ENCODE measurements at places on chromosomes 16 and 17.

- no peak for DNase-seq
These were observed 7.7 kb downstream of the HAPSTR1 start for GRCh38 chr16:9099131-9099625.

DNA sequence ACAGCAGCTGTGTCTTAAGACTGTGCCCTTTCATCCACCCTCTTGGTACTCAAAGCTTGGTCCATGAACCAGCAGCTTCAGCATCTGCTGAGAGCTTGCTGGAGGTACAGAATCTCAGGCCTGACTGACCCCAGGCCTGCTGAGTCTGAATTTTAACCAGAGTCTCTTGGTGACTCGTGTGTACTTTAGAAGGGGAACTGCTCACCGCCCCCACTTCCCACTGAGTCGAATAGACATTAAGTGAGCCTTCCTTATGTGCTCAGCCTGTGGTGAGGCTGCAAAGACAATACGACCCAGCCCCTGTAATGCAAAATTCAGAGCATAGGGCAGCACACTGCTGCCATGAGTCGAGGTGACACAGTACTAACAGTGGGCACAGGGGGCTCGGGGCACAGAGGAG is 662.8 kb downstream of the WWOX start:
- DNase-seq = no peak

DNA sequence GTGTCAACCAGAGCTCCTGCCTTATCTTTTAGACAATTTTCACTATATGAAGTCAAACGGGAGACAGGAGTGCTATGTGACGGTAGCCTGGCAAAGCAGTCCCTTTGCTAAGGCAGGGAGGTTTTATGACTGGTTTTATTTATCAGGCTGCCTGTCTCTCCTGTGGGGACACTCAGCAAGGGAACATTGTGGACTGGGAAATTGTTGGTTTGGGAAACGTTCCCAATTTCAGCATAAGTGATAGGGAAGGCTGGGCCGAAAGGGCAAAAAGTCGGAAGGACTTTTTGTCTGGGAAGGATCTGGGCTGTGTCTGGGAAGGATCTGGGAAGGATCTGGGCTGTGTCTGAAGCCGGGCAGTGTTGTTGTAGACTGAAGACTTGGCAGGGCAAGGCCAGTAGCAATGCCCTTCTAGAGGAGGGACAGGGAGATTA is 211.2 kb downstream of the PARN start:
- DNase-seq = no peak

DNA sequence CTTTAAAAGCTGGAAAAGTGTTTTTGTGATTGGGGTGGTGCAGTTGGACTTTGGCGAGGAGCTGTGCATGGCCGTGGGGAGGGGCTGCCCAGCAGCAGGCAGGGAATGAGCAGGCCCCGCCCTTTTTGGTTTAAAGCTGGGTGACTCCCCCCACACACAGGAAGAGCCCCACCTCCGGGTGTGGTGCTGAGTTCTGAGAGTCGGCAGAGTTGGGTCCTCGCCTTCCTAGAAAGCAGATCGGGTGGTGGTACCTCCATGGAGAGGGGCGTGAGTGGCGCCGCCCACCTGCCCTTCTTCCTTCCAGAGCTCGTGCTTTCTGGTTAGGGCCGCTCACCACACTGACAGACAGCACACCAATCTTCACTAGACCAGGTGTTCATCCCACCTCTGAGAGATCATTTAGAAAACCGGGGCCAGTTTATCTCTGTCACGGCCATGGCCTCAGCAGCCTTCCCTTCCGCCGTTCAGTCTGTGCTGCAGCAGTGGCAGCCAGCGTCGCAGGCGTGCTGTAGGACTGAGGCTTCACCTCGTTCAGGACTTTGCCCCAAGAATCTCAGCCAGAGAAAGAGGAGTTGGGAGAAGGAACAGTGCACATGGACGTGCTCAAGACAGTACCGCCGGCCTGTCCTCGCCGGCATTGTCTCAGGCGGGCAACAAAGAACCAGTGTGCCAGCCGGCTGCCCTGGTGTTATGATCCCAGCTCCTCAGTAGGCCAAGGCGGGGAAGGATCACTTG is 144.0 kb upstream of the CHMP6 start:
- no peak for DNase-seq

DNA sequence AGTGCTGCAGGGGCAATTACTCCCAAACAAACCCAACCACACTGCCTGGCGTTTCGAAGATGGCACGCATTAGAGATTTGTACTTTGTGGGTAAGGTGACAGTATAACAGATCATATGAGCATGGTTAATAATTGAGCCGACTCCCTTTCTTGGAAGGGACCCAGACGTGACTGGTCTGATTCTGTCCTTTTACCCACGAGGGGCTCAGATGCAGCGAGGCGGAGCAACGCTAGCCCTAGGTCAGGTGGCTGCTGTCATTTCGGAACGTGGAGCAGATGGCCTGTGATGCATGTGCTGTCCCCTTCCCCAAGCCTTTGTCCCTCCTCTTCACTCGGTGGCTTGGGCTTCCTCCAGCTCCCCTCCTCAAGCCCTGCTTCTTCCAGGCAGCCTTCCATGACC is 84.2 kb downstream of the SNX29 start:
- DNase-seq = no peak

- DNase-seq = no peak
These were observed 62.0 kb downstream of the IL21R start for GRCh38 chr16:27463741-27464591.

- no peak for DNase-seq
These were observed 3.1 kb upstream of the MMP2 start for GRCh38 chr16:55475919-55476318.

DNA sequence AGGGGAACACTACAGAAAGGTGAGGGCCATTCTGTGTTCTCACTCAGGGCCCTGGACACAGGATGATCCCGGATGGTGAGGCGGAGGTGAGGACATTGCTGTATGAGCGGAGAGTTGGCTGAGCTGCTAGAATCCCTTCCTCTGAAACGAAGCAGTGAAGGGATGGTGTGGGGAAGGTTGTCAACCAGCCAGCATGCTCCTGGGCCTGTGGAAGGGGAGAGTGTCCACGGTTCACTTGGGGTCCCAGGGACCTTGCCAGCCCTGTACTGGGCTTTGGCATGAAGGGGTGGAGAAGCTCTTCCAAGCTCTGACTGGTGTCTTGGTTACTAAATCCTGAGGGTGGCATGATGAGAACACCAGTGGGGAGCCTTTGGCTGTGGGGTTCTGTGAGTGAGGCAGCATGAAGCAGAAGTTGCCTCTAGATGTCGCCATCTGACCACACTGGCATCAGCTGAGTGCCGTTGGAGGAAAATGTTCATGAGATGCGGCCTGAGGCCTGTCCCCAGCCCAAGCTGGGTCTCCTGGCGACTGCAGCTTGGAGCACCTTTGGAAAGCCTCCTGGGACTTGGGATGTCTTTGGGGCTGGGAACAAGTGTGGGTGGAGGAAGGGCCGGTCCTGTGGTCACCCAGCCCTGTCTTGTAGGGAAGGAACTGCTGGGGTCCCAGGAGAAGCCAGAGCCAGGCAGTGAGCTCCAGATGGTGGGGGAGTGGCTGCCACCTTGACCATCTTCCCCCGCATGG is 14.8 kb downstream of the PDP2 start:
- DNase-seq = peak; percentile 45

DNA sequence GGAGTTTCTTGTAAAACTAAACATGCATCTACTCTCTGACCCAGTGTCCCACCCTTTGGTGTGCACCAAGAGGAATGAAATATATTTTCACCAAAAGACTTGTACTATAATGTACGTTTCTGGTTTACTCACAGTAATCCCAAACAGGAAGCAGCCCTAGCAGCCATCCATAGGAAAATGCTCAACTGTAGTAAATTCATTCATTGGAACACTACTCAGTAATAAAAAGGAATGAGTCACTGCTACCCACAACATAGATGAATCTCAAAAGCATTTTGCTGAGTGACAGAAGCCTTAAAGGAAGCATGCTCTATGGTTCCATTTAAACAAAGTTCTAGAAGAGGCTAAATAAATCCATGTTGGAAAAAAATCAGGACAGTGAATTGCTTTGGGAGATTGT is 37.6 kb upstream of the DHRS7B start:
- no peak for DNase-seq

- DNase-seq = peak; percentile 48
These were observed 129.4 kb upstream of the SEC14L1 start for GRCh38 chr17:77011173-77012011.

DNA sequence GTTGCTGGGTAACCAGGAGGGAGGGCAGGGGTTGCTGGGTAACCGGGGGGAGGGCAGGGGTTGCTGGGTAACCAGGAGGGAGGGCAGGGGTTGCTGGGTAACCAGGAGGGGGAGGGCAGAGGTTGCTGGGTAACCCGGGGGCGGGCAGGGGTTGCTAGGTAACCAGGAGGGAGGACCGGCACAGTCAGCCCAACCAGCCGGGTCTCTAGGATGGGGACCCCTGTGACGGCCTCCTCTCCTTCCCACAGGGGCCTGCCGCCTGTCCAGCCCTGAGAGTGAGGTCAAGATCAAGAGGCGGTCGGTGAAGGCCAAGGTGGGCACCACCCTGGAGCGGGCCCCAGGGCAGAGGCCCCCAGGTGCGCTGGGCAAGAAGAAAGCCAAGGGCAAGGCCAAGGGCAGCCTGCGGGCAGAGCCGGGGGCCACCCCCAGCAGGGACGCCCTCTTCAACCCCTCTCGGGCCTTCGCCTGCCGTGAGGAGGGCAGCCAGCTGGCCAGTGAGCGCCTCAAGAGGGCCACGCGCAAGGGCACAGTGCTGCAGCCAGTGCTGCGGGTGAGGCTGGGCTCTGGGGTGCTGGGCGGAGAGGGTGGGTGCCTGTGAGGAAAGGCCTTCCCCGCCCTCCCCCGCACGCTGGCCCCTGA is 54.6 kb downstream of the ACTG1 start:
- no peak for DNase-seq

GRCh38 chr16:60107871-60108270 is 1373.8 kb upstream of the GOT2 start:
- no peak for DNase-seq

GRCh38 chr16:11248133-11248532 is 7.9 kb downstream of the SOCS1 start:
- DNase-seq = no peak

- no peak for DNase-seq
These were observed 178.3 kb downstream of the MAP2K6 start for GRCh38 chr17:69592692-69593350.

- no peak for DNase-seq
These were observed 23.3 kb downstream of the STAT5B start for GRCh38 chr17:42252597-42253550.

- DNase-seq = no peak
These were observed 5.2 kb downstream of the ARSG start for GRCh38 chr17:68296217-68297191.
